ENCODE measurements at places on chromosomes 6 and 20.

GRCh38 chr6:10316373-10316721 is 98.5 kb downstream of the TFAP2A start:
- DNase-seq, result no peak

- no peak for DNase-seq
Observed at GRCh38 chr6:32074996-32075532, 34.1 kb downstream of the TNXB start.

GRCh38 chr6:167697316-167697715 is 129.4 kb upstream of the AFDN start:
- peak; percentile 79 for DNase-seq

DNA sequence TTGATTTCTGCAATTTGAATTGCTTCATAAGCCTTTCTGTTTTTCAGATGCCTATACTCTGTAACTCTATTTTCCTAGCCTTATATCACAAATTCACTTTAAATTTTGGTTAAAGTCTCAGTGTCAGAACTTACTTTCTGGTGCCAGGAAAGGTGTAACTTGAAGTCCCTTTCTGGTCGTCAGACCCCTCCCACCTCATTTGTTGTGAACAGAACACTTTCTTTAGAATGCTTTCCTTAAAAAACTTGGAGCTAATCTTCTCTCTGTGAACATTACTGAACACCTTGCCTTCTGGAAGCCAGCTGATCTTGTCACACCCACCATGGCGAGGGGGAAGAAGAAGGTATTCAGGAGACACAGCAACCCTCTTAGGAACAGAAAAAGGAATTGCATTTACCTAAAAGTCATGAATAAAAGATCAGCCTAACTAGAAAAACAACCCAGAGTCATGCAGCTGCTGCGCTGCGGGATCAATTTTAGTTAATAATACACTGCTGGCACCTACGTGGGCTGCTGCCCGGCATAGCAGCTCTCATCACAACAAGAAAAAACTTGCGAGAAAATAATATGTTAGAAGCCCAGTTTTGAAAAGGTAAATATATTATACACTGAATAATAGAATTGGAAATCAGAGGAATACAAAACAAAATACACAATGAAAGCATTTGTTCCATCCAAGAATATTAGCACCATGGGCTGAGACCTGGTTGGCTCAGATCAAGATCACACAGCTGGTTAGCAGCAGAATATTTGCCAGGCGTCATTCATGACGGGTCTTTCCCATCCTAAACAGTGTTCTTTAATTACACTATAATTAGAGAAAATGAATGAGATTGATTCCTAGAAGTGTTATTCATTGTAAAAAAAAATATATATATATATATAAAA is 5.8 kb upstream of the FAM217A start:
- DNase-seq, result no peak

DNA sequence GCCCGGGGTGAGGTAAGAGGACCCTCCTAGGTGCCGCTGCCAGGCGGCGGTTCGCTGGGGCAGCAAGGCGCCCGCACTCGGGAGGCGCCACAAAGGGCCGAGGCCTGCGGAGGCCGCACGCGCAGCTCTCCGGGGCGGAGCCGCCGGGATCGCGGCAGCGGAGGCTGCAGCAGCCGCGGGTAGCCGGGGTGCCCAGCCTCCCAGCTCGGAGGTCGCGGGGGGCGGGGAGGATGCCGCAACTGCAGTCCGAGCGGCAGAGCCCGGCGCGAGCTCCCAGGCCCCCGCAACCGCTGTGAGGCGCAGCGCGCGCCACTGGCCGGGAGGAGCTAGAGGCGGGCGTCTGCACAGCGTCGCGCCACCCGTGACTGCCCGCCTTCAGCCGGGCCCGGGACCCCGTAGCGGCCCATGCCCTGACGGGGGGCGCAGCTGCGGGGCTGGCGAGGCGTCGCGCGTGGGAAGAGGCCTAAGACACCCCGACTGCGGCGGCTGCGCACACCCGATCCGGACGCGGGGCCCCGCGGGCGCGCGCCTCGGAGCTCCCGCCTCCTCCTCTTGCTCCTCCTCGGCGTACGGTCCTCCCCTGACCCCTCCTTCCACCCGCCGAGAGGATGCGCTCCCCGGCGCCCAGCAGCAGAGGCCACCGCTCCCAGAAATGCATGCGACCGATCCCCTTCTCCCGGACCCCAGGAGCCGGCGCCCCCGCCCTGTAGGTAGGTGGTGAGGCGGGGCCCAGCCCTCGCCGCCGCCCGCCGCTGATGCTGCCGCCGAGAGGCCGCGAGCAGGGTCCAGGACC is at the start of gene NCOA7:
Gene NCOA7 (plus strand): TSS at position 603 of the 793 bp plus-strand sequence. CDS start 24,395 bp downstream, outside the sequence.
- DNase-seq, result peak; percentile 56

- no peak for DNase-seq
Observed at GRCh38 chr20:58829531-58829941, 21.2 kb downstream of the GNAS-AS1 start.

DNA sequence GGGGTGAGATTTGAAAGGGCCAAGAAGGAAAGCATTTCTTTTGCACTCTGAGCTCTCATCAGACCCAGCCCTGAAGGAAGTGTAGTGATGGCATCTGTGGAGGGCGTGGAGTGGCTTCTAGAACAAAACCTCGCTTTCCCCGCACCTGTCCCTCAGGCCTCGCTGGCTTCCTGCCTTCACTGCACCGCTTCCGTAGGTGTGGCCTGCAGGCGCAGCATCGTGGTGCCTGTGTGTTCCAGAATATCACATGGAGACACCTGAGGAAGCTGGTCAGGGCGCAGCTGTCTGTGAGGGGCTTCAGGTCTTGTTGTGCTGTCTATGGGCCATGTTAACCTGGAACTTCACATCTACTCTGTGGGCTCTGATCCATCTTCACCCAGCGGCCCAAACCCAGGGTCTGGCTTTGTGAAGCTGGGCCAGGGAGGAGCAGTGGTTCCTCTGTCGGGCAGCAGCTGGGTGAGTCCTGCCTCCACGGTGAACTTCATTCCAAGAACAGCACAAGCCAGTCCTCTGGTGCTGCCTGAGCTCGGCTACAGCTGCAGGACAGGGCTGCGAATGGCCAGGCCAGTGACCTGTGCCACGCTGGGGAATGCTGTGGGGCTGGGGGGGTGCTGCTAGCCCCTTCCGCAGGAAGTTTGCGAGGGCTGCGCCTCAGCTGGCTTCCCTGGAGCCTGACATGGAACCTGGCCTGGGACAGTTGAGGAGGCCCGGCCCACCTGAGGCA is 40.9 kb downstream of the DSTN start:
- no peak for DNase-seq

DNA sequence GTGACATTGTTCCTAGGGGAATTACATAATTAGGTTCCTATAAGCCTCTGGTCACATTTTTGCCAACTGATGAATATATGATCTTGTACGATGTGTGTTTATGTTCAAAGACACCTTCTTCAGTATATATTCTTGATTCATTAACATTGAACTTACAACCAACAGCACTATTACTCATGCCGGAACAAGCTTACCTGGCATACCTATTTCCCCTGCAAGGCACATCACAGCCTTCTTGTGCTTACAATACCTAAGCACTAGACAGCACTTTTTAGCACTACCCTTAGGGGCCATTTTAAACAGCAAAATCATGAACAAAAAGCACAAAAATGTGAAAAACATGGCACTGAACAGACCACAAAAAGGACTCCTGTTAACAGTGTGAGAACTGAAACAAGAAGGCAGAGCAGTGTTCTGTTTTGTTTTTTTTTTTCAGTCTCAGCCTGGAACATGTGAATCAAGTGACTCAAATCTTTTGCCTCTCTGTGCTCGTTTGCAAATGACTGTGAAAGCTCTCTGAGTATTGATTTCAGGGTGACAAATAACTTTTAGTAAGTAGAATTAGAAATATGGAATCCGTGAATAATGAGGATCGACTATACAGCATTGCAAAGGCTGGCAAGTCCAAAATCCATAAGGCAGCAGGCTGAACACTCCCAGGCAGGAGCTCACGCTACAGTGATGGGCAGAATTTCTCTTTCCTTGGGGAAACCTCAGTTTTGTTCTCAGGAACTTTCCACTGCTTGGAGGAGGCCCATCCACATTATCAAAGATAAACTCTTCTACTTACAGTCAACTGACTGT is 102.3 kb upstream of the TSHZ2 start:
- DNase-seq, result no peak

GRCh38 chr6:85405853-85406198 is 44.1 kb upstream of the NT5E start:
- DNase-seq, result no peak

DNA sequence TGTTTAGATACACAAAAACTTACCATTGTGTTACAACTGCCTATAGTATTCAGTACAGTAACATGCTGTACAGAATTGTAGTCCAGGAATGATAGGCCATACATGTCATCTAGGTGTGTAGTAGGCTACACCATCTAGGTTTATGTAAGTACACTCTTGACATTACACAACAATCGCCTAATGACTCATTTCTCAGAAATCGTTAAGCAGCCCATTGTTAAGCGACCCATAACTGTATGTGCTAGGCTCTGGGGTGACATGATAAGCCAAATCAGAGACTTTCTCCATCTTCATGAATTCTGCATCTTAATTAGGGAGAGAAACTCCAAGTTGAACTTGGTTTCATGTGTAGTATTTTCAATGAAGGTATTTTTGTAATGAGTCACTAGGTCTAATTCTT is 17.2 kb downstream of the STK35 start:
- DNase-seq, result no peak

GRCh38 chr6:41936073-41936837 is 5.4 kb downstream of the CCND3 start:
- peak; percentile 40 for DNase-seq

GRCh38 chr6:149389509-149390297 is 10.4 kb upstream of the SUMO4 start:
- no peak for DNase-seq

DNA sequence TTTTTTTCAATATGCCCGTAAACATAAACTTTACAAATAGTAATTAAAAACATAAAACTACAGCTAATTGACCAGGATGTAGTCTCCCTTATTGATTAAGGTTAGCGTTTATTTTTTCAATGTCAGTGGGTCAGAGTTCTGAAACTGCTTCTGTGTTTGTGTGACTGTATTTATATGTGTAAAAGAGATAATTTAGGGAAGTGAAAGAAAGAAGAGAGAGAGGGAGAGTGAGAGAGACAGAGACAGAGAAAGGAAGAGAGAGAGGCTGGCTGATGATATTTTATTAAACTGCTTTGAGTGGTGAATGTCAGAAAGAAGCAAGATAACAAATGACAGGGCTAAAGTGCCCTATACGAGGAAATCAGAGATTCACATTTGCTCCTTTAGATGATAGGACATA is 266.1 kb upstream of the PTCHD4 start:
- DNase-seq, result no peak

DNA sequence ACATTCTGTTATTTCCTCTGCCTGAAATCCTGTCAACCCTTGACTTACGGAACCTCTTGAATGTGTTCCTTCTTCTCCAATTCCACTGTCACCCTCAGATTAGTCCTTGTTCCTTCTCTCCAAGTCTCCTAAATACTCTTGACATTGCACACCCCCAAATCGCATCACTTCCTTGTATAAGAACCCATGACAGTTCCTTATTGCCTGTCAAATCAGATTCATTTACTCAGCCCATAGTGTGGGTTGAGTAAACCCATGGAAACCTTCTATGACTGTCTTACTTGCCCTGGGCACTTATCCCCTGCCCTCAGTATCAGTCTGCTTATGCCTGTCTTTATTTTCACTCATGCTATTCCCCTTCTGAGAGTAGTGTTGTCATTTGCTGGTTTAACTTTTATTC is 40.5 kb downstream of the ARMC2 start:
- no peak for DNase-seq

Measured in NCI-H1694 treated with DMSO at 0.1 percent for 48 hours (cell line).